ENCODE measurements at places on chromosomes 7 and 10.

- DNase-seq: peak; percentile 61
Measured at GRCh38 chr7:91784469-91784868, 96.0 kb downstream of the MTERF1 start.

GRCh38 chr7:111229916-111230315 is 139.0 kb downstream of the LRRN3 start:
- DNase-seq: no peak

DNA sequence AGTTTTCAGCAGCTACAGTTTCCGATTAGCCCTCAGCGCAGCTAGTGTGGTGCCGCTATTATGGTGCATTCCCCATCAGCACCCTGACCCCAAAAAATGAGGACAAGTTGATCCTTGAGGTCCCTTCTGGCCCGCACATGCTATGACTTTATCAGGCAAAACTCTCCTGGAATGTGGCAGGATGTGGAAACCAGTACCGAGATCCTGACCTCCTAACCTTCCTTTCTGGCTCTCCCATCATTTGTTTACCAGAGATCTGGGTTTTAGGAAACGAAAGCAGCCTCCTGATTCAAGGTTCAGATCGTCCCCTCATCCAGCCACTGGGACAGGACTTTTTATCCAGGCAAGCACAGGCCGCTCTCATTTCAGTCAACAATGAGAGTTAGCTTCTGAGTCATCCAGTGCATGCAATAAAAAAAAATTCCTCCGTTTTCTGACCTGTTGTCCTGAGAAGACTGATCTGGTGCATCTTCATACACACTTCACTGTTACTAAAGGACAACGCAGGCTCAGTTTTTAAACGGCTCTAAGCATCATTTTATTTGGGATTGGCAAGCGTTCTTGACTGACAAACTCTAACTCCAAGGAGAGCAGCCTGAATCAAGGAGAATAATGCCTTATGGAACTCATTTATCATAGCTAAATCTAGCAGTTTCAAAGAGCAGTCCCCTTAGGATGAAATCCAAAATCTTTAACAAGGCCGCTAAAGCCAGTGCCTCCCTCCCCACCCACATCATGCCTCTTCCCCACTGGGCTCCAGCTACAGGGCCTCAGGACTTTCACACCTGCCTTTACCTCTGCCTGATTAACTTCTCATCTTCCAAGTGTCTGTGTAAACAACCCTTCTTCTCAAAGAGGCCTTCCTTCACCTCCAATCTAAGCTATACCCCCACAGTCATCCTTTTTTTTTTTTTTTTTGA is 17.1 kb downstream of the PDLIM1 start:
- peak; percentile 94 for DNase-seq

DNA sequence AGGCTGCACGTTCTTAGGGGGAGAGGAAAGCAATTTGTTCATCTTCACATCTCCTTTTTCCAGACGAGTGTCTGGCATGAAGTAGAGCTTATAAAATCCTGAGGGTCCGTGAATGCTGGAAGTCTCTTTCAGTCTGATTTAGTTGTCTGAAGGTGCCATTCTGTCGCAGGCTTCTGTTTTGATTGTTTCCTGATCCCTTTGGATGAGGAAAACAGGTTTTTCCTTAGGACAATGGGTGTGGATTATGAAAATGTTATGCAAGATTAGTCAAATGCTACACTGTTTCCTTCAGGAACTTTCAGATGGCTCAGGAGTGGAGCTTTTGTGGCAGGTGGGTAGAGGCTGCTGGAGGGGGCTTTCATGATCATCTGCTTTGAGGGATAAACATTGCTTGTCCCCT is at the start of gene ITPRID1:
ITPRID1 (plus strand) TSS at position 301 of the 400 bp plus-strand sequence. CDS start 38,935 bp downstream, outside the sequence.
- no peak for DNase-seq

DNA sequence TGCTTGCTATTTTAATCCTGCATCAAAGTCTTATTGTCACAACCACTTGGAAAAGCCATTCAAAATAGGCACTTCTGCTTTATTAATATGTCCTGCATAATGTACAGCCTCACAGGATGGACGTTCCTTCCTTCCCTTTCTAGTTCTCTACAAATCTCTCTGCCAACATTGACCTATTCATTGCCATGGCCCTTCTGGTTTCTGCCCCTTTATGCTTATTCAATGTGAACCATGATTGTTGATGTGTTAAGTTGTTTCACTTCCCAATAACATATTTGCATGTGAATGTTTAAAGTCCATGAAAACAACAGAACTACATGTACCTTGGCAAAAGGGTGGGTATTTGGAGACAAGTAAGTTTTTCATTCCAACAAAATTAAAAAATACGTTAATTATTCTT is 45.7 kb downstream of the COL28A1 start:
- DNase-seq: no peak

All from IMR-90 (cell line).